Kidney (tissue), 22 donors: ENCODE measurements at places on chromosomes 11 and 22. TPM values are rescaled to one million over a fixed set of nuclear protein-coding genes. Genes with fewer than 3 reads are reported as not detected.

The CALCA gene
- 29.8 TPM for polyA plus RNA-seq

The NAGA gene
- 27.0 TPM for polyA plus RNA-seq

The NRIP3 gene
- 1.1 TPM for polyA plus RNA-seq

DNA sequence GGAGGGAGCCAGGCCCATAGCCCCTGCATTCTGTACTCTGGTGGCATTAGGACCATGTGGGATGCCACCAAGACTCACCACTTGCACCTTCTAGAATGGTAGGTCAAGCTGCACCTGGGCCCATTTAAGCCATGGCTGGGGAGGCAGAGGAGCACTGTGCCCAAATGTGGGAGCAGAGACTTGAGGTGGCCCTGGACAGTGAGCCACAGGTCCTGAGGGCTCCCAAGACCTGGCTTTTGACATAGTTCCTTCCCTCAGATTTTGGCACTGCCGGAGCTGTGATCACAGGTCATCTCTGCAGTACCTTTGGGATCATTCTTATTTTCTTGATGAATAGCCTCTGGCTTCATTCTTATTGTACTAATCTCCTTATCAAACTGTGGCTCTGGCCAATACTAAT is 43.2 kb downstream of the ST3GAL4 start:
- DNase-seq, result no peak

GRCh38 chr22:47851586-47851985 is 1089.1 kb downstream of the TBC1D22A start:
- no peak for DNase-seq

DNA sequence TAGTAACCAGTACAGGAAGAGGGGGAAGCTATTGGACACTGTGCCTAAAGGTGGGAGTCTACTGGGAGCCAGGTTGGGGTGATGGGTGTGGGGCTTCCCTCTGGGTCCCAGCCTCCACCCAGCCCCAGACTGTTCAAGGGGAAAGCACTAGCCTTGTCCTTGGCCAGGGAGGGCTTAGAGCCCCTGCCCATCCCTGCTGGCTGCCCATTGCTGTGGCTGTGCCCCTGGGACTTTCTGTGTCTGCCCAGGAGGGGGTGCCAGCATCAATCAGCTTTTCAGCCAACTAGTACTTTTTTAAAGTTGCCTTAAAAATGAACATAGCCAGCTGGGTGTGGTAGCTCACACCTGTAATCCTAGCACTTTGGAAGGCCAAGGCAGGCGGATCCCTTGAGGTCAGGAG is 19.9 kb downstream of the INCENP start:
- no peak for DNase-seq
